ENCODE measurements at places on chromosomes 6 and 20. TPM values are rescaled to one million over a fixed set of nuclear protein-coding genes. Genes with fewer than 3 reads are reported as not detected.

The BLOC1S5 gene
- total RNA-seq: 9.6 TPM

The ZFAND3 gene
- 31.2 TPM for total RNA-seq

The SEL1L2 gene
- not detected for total RNA-seq

The PCK1 gene
- total RNA-seq: 13.0 TPM

The SLC35F1 gene
- 2.7 TPM for total RNA-seq

The BANF2 gene
- total RNA-seq: not detected

The SCGN gene
- not detected for total RNA-seq

The C6orf132 gene
- total RNA-seq: 78.6 TPM

The GATA5 gene
- 7.9 TPM for total RNA-seq

The ESR1 gene
- 50.3 TPM for total RNA-seq

The ARFGEF2 gene
- 21.9 TPM for total RNA-seq

The RRP36 gene
- 36.6 TPM for total RNA-seq

The NOX3 gene
- total RNA-seq: not detected

The HDAC2 gene
- 67.8 TPM for total RNA-seq

The ARFGEF3 gene
- 2.2 TPM for total RNA-seq

Measured in vagina (tissue), 2 donors.